ENCODE measurements at places on chromosomes 12 and 14. TPM values are rescaled to one million over a fixed set of nuclear protein-coding genes. Genes with fewer than 3 reads are reported as not detected.

The RTN1 gene
- 129 TPM for total RNA-seq

The AQP6 gene
- not detected for total RNA-seq

The SCN8A gene
- not detected for total RNA-seq

The NELL2 gene
- total RNA-seq: 0.63 TPM

GRCh38 chr14:99134516-99135046, 137.4 kb downstream of the BCL11B start:
- DNase-seq: no peak

- no peak for DNase-seq
Observed at GRCh38 chr12:114799574-114800487, 115.9 kb upstream of the TBX3 start.

GRCh38 chr12:109714141-109714912, 702 bp downstream of the FAM222A start:
- DNase-seq: no peak

- no peak for DNase-seq
Observed at GRCh38 chr12:41053046-41053445, 135.1 kb upstream of the PDZRN4 start.

DNA sequence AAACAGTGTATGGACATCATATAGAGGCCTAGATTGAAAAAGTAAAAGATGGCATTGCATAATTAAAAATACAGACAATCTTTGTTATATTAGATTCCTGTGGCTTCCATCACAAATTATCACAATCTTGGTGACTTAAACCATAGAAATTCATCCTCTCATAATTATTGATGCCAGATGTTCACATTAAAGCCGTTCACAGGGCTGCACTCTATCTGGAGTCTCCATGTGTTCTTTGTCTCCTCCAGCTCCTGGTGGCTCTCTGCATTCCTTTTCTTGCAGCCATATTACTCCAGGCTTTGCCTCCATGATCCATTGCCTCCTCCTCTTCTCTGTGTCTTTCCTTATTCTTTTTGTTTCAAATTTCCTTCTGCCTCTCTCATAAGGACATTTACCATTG, 875.7 kb upstream of the USP15 start:
- DNase-seq: no peak

- no peak for DNase-seq
Observed at GRCh38 chr12:57733928-57734327, 4.6 kb downstream of the AGAP2 start.

DNA sequence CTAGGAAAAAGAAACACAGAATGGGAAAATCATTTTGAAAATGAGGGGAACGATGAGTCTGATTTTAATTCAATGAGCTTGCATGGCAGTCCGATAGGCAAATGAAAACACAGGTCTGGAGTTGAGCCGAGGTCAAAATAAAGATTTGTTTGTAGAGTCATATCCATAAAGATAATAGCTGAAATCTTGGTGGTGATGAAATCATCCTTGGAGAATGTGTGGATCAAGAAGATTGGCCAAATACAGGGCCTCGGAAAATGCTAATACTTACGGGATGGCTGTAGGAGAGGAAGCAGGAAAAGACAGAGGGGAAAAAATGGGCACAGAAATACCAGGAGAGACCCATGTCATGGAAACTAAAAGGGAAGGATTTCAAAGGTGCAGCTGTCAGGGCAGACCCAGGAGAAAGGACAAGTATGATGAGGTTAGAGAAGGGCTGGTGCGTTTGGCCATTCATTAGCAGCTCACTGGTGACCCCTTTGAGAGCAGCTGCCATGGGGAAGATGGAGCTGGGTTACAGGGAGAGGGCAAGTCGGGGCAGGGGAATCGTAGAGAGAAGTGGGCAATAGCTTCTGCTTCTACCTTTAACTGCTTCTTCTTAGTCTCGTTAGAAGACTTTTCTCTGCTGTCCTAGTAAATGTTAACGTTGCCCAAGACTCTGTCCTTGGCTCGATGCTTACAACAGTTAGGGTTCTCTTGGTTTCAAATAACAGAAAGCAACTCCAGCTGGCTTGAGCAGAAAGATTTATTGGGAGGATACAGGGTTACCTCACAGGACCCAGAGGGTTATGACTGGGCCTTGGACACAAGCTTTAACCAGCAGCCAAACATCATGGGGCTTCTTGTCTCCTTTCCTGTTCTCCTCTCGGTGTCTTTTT, 161.8 kb downstream of the EFCAB11 start:
- no peak for DNase-seq

DNA sequence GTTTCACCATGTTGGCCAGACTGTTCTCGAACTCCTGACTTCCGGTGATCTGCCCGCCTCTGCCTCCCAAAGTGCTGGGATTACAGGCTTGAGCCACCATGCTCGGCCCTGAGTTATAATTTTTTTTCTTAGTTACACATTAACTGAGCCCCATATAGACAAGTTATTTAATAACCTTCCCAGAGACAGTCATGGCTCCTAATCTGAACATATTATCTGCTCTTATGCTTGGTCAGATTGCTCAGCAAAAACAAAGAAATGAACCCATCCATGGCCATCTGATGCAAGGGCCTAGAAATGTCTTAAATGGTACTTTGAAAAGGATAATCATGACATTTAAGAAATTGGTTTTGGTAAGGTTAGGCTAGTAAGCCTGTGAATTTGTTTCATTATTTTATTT, 13.0 kb downstream of the SAMD15 start:
- DNase-seq: no peak

DNA sequence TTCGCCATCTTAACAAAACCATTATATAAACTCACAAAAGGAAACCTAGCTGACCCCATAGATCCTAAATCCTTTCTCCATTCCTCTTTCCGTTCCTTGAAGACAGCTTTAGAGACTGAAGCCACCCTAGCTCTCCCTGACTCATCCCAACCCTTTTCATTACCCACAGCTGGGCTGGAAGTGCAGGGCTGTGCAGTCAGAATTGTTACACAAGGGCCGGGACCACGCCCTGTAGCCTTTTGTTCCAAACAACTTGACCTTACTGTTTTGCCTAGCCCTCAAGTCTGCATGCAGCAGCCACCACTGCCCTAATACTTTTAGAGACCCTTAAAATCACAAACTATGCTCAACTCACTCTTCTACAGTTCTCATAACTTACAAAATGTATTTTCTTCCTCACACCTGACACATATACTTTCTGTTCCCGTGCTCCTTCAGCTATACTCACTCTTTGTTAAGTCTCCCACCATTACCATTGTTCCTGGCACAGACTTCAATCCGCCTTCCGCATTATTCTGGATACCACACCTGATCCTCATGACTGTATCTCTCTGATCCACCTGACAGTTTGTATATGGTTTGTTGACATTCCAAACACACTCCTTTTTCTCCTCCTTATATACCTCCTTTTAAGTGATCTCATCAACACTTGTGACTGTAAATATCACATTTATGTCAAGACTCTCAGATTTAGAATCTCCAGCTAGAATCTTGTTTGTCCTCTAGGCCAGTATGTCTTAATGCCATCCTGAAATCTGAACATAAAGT, 208.7 kb downstream of the KITLG start:
- peak; percentile 4 for DNase-seq

DNA sequence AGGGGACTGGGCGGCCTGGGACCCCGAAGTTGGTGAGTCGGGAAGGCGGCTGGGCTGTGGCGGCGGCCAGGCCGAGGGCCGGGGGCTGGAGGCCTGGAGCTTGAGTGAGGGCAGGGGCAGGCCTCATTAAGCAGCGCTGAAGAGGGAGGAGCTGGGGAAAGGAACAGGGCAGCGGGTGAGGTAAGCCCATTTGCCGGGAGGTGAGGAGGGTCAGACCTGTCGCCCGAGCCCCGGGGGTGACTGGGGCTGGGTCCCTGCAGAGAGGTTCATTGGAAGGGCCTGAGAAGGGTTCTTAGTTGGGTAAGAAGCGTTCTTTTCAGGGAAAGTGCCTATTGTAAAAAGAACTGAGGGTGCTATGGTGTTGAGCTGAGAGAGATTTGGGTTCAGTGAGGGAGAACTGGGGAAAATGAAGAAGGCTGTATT, 441 bp downstream of the RAB5B start:
- DNase-seq: no peak

- DNase-seq: no peak
Observed at GRCh38 chr12:18653465-18653864, 84.3 kb downstream of the PLCZ1 start.

GRCh38 chr12:93287149-93287548, 90.6 kb upstream of the NUDT4 start:
- DNase-seq: no peak

GRCh38 chr12:1445807-1446206, 148.6 kb downstream of the FBXL14 start:
- DNase-seq: no peak

Data from thoracic aorta (tissue), 2 donors.